ENCODE measurements at places on chromosomes 5 and 9.
A peak's percentile ranks its signal among the peaks of the same experiment; 100 is the strongest.

GRCh38 chr9:27414220-27414761, 109.8 kb upstream of the IFNK start:
- no peak for DNase-seq

GRCh38 chr5:156927545-156927944, 35.5 kb downstream of the TIMD4 start:
- DNase-seq = no peak

- DNase-seq = no peak
Measured at GRCh38 chr9:92986176-92987119, 39.1 kb downstream of the FGD3 start.

DNA sequence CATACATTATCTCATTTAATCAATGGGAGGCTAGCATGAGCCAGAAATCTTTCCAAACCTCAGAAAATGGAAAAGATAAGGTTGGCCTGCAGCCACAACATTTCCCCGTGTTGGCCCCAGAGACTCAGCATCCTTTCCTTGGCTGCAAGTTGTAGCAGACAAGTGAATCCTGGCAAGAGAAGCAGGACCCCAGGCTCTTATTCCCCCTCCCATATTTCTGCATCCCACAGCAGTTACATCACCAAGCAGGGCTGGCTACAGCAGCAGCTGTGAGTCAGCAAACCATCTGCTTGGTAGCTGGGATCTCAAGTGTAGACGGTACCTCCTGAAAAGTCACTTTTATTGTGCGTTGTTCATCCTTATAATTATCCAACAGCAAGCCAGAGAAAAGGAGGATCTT, 212.4 kb downstream of the GNA14 start:
- DNase-seq = no peak

- DNase-seq = no peak
Measured at GRCh38 chr5:77563475-77563874, 71.4 kb upstream of the WDR41 start.

DNA sequence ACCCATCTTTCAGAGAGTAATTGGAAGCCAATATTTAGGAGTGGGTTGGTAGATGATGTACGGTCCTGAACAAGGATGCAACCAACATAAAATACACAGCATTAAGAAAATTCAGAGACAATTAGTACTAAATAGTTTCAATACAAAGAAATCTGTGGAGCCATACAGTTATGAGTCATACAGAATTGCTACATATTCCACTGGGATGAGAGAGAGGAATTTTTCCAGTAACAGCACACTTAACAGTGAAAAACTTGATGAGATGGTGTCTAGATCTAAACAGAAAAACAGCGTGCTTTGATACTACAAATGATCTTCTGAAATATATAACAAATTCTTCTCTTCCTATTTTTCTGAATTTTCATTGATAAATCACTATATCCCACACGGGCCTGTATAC, 1999.3 kb upstream of the CDH9 start:
- DNase-seq = no peak

- no peak for DNase-seq
Measured at GRCh38 chr9:6229619-6230018, 14.0 kb downstream of the IL33 start.

DNA sequence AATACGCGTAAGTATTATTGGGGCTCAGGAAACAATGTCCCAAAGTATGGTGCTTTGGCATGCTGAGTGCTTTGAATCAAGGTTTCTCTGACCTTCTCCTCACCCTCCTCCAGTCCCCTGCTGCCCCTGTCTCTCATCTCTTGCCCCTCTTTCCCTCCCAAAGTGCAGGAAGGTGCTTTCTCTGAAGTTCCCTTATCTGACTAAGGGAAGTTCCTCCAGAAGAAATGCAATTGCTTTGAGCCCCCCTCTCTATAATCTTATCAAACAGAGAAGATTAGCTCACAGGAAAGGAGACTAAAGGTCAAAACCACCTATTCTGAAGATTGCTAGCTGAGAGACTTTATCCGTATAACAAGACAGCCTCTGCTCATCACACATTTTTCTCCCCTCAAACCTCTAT, 288.1 kb downstream of the ARL15 start:
- no peak for DNase-seq

DNA sequence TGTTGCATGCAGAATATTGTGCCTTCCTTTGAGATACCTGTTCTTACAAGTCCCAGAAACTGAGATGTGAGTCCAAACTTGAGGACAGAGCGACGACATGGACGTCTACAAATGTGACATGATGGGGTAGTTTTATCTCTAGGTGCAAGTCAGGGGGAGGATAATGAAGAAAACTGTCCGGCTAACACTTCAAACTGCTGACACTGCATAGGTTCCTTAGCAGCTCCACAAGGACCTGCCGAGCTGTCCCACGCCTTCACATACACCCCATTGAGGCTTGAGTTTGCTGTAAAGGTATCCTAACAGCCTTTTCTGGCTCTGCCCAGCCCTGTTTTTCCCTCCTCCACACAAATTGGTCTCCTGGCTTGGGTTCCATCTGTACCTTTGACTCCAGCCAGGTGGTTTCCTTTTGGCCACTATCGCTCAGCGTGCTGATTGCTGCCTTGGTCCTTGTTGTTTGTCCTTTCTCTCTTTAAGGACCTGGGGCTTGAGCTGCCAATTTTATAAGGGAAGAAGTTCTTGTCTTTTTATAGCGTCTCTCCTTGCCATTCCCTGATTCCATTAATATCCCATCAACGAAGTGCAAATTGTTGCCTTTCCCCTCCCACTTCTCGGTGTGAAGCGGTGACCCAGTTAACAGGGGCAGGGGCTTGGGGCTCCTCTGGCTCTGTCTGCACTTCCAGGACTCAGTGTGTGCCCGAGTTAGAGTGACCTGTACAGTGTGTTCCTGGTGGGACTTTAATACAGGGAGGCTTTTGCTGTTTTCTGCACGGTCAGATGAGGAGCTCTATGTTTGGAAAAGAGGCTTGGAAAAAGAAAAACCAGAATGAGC, 100.3 kb downstream of the PCSK1 start:
- no peak for DNase-seq

DNA sequence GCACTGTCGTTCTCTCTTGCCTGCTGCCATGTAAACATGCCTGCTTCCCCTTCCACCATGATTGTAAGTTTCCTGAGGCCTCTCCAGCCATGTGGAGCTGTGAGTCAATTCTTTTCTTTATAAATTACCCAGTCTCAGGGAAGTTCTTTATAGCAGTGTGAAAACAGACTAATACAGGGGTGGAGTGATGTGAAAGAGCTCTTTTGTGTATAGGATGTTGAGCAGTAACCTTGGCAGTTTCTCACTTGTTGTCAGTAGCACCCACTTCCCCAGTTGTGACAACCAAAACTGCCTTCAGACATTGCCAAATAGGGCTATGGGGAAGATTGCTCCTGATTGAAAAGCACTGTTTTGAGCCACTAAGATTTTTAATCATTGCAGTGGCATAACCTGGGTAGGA, 552.2 kb upstream of the ZNF462 start:
- no peak for DNase-seq

GRCh38 chr5:176590035-176590717, 19.8 kb downstream of the GPRIN1 start:
- DNase-seq = no peak

GRCh38 chr5:170480260-170480659, 23.6 kb upstream of the KCNIP1 start:
- DNase-seq = no peak

GRCh38 chr5:96936431-96937320, 796 bp downstream of the LNPEP start:
- DNase-seq = peak; percentile 32

- no peak for DNase-seq
Measured at GRCh38 chr5:16867577-16867953, 68.5 kb downstream of the MYO10 start.

DNA sequence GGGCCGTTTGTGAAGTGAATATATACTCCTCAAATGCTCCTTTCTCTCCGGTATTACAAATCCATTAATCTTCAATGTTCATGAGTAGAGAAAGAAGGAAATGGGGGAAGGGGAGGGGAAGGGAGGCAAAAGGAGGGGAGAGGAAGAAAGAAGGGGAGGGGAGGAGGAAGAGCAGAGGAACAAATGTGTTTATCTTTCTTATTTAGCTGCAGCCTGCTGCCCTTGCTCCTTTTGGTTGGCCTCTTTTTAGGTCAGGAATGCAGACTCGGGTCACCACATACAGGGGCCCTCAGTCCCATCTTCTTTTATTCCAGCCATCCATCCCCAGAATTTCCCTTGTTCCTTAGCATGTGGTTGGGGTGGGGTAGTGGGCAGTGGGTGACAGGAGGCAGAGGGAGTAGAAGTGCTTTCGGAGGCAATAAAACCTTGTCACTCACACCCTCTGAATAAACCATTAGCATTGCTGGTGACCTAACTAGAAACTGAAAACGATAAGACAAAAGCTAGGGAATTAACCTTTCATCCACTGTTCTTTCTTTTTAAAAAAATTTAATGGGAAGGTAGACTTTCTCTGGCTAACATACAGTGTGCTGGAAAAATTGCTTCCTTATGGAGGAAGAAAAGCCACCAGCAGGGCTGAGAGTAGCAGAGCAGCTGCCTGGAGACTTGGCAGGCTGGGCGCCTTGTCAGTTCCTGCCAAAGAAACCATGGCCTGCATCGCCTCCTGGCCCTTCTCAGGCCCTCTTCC, 16.8 kb upstream of the PRLR start:
- DNase-seq = no peak

DNA sequence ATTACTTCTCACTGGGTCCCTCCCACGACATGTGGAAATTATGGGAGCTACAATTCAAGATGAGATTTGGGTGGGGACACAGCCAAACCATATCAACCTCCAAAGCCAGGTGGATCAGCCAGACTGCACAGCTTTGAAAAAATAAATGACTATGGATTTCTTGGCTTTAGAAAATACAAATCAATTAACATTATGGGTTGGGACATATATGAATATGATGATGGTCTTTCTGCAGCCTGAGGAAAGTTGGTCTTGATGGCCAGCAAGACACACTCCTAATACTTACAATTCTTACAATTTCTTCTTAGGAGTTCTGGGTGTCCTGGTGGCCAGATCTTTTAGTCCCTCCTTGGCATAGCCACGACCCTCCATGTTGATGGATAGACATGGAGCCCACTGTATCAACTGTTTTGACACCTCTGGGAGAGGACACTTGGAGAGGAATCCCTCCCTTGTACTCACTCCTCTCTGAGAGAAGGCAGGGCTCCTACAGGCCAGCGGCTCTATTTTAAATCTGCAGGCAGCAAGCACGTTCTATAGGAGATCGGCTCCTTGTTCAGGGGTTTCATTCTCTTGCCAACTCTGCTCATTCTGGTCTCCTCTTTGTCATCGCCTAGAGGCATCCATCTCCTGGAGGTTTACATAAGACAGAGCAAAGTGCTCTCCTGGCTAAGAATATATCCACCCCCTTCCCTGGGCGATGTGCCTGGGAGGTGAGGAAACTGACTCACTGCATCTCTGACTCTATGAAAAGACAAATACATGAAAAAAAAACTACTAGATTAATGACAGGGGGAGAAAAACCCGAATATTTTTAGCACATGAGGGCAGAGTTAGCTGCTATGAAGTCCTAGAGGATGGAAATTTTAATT, 145.9 kb downstream of the CARTPT start:
- no peak for DNase-seq

GRCh38 chr9:130944510-130945058, 5.5 kb upstream of the FIBCD1 start:
- no peak for DNase-seq

GRCh38 chr9:123702483-123702882, 227.4 kb downstream of the DENND1A start:
- DNase-seq = no peak

GRCh38 chr5:155402927-155403640, 389.5 kb downstream of the KIF4B start:
- DNase-seq = no peak

DNA sequence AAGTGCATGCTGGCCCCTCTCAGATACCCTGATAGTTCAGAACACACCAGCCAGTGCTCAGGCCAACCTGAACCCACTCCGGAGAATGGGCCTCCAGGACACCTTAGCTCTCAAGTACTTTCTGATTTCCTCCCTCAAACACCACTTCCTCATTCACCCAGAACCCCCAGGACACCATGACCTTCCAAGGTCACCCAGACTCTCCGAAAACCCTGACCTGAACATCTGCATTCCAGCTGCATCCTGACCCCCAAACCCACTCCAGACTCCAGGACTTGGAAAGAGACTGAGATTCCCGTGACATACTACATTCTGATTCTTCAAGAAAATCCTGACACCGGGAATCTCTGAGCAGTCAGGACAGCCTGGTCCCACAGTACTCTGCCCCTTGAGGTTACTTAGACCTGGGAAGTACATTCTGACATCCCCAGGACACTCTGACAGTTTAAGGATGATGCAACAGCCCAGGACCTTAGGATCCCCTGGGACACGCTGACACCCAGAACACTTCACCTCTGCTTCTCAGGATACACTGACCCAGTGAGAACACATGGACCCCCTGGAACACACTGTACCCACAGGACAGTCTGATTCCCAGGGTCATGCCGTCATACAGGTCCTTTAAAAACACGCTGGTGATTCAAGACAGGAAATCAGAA, 747 bp upstream of the PROP1 start:
- DNase-seq = no peak

DNA sequence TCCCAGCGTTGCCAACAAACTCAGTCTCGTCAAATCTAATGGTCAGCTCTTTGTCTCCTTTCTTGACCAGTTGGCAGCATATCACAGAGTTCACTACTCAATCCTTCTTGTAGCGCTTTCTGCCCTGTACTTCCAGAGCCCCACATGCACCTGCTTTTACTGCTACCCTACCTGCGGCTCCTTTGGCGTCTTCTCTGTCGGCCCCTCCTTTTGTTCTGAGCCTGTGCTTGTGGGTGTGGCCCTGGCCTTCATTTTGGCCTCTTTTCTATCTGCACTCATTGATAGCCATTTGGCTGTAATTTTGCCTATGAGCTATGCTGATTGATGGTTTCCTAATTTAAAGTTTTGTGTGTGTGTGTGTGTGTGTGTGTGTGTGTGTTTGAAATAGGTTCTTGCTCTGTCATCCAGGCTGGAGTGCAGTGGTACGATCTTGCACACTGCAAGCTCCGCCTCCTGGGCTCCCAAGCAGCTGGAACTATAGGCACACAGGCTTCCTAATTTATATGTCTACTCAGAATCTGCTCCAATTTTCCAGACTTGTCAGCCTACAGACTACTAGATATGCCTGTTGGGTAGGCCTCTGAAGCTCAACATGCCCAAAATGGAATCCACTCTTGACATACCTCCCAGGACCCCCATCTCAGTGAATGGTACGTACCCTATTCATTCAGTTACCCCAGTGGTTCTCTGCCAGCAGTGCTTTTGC, 32.3 kb downstream of the ARPC5L start:
- no peak for DNase-seq

DNA sequence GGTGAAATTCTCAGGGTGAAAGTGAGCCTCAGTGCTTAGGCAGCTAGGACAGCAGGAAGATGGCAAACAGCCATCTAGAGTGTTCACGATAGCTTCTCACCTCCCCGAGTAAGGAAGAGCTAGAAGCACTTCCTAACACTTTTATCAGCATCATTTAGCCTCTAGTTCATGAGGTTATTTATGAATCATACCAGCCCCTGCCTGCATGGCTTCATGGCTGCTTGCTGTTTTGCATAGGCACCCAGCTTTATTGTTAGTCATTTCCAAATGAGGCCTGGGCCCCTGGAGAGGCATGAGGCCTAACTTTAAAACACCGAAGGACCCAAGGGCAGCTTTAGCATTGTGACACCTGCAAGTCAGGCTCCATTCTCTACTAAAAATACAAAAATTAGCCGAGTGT, 134.9 kb upstream of the PANK3 start:
- no peak for DNase-seq
